Stimulated activated CD4-positive, alpha-beta T cell treated with anti-CD3 and anti-CD28 coated beads, Interleukin-4, amount 100 ng/mL, for 48 hours (primary cell): ENCODE measurements at places on chromosomes 2 and 18.

- no peak for DNase-seq
These were observed 395.2 kb downstream of the MTX2 start for GRCh38 chr2:176664478-176664877.

GRCh38 chr2:8984855-8985254 is 18.6 kb downstream of the MBOAT2 start:
- no peak for DNase-seq

GRCh38 chr2:64023485-64024258 is 4.4 kb upstream of the VPS54 start:
- no peak for DNase-seq

GRCh38 chr2:1945819-1946218 is 201.5 kb upstream of the PXDN start:
- DNase-seq: no peak

DNA sequence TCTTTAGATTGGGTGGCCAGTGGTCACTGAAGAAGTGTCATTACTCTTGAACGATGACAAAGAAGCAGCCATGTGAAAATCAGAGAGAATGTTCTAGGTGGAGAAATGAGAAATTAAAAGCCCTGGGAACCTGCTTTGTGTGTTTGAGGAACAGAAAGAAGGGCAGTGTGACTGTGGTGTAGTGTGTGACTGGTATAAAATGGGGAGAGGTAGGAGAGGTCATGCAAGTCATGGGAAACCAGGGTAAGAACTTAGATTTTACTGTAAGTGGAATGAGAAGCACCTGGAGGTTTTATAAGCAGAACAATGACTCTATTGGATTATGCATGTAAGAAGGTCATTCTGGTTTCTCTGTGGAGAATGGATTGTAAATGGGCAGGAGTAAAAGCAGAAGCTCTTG is 12.2 kb downstream of the ICOS start:
- no peak for DNase-seq
